ENCODE measurements at places on chromosomes 7 and 10. TPM values are rescaled to one million over a fixed set of nuclear protein-coding genes. Genes with fewer than 3 reads are reported as not detected.

The SCIN gene
- not detected for total RNA-seq

The CALHM1 gene
- total RNA-seq = not detected

The FAM131B gene
- total RNA-seq = 0.54 TPM

The AGAP4 gene
- total RNA-seq = 16.7 TPM

The ZNF33B gene
- total RNA-seq = 7.6 TPM

The TMEM273 gene
- total RNA-seq = 16.2 TPM

The SERPINE1 gene
- total RNA-seq = 0.36 TPM

The ADAM22 gene
- total RNA-seq = 1.5 TPM

The TLX1 gene
- total RNA-seq = not detected

The SPDYE5 gene
- not detected for total RNA-seq

The CFAP70 gene
- total RNA-seq = 0.34 TPM

All from activated T-helper 1 cell treated with anti-CD3 and anti-CD28 coated beads, Interleukin-12 subunit alpha, Interleukin-12 subunit beta, Interleukin-2, Interleukin-4 antibody, amounts not matched to agents 30 ng/mL and 10 ng/mL and 1 ng/mL, durations not matched to agents 14 hours and 24 hours and 36 hours (primary cell).